HFFc6 (cell line): ENCODE measurements at places on chromosomes 6 and 20.

- no peak for DNase-seq
These were observed 39.7 kb upstream of the CARMIL1 start for GRCh38 chr6:25239498-25239897.

DNA sequence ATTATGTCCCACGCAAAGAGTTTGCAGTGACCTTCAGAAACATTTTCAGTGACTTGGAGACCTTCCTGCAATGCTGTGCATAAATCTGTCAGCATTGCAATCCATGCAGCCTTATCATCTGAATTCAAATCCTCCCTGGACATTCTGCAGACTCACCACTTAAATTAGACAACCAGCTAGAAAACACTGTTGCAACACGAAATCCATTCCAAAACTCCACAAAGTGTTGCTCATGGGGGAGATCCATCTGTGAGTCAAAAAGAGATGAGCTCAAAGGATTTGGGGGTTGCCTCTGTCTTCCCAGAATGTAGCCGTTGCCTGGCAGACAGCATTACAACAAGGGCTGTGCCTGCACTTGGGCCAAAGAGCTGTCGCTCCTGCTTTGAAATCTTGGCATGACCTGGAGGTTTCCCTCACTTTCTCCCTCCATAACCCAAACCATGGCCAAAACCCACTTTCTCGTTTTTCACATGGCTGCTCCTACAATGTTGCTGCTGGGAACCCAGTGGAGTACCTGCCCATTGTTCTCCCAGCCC is 163.5 kb upstream of the CDYL start:
- peak; percentile 60 for DNase-seq

DNA sequence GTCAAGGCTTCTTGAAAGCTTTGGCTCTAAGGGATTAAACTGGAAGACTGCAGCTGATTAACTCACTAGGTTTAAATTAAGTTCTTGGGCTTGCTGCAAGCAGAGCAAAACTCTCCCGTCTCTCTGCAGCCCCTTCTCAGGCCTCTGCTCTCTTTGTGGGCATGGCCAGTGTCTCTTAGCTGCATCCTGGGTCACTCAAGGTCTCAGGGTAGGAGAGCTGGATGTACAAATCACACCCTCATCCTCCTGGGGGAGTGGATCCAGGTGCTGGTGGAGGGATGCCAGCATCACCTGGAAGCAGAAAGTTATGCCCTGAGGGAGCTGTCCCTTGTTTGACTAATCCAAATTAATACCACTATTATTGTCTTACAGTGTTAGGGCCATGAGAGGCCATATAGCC is 35.8 kb downstream of the GCM1 start:
- DNase-seq: no peak

GRCh38 chr6:98033617-98034016 is 750.6 kb upstream of the MMS22L start:
- no peak for DNase-seq

- DNase-seq: no peak
These were observed 42.3 kb downstream of the ANKEF1 start for GRCh38 chr20:10077081-10077471.

DNA sequence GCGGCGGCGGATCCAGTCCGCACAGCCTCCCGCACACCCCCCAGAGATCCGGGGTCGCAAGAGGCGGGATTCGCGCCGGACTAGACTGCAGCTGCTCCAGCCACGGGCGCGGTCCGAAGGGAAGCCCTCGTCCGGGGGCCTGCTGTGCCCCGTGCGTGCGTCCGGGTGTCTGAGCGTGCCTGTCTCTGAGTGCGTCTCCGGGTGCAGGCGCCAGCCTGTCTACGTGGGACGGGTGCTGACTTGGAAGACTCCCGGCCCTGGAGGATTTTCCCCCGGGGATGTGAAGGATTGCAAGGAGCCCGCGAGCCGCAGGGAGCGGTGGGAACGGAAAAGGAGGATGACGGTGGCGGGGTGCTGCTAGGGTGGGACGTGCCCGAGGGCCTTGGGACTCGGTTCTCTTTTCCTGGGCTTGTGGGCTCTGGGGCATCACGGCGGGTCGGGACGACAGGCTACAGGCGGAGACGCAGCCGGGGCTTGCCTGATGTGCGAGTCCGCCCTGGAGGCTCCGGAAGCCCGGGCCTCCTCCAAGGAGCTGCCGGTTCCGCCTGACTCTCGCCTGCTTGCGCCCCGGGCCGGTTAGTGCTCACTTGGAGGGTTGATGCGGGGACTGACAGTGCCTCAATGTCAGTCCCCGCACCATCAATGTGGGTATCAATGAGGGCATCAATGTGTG is 5.7 kb downstream of the MAFB start:
- no peak for DNase-seq

GRCh38 chr6:3318226-3318625 is 59.5 kb downstream of the PSMG4 start:
- no peak for DNase-seq
